Fibroblast of skin of left biceps (primary cell): ENCODE measurements at places on chromosomes 7 and 10.
A peak's percentile ranks its signal among the peaks of the same experiment; 100 is the strongest.

DNA sequence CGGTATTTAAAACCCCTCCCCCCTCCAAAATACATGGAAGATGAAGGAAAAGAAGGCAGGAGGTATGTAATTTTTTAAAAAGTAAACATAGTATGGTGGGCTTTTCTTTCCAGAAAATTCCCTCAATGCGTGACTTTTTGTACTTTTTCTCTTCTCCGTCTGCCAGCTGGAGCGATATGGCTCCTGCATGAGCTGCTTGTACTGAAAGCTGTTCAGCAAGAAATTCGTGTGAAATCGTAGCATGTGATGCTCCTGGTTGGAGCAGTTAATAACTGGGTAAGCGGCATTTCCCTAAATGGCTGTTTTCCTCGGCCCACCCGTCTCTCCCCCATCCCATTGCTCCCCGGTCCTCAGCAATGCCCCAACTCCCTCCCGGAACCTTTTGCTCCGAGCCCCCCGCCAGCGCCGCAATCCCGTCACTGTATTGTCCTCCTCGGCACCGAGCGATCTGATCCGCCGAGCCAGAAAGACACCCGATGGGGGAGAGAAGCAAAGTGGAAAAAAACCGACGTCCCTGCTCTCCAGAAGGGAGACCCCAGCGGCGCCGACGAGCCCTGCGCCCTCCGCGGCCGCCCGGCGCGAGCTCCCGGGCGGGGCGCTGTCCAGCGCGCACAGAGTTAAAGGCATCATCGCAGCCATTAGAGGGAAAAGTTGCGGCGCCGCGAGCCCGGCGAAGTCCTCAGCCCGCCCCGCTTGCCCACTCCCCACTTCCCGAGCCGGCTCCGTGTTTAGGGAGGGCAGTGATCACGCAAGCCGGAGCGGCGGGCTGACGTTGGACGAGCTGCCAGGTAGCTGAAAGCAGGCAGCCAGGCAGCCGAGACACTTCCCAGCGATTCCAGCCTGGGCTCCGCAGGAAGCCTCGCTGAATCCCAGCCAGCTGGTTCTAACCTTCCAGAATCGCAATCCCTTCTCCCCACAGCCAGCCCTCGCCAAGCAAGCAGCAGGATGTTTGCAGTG is at the start of gene VSTM2A:
TSS of gene VSTM2A (plus strand) at position 707 of the 957 bp plus-strand sequence. CDS start 356 bp downstream, outside the sequence.
- DNase-seq = no peak

DNA sequence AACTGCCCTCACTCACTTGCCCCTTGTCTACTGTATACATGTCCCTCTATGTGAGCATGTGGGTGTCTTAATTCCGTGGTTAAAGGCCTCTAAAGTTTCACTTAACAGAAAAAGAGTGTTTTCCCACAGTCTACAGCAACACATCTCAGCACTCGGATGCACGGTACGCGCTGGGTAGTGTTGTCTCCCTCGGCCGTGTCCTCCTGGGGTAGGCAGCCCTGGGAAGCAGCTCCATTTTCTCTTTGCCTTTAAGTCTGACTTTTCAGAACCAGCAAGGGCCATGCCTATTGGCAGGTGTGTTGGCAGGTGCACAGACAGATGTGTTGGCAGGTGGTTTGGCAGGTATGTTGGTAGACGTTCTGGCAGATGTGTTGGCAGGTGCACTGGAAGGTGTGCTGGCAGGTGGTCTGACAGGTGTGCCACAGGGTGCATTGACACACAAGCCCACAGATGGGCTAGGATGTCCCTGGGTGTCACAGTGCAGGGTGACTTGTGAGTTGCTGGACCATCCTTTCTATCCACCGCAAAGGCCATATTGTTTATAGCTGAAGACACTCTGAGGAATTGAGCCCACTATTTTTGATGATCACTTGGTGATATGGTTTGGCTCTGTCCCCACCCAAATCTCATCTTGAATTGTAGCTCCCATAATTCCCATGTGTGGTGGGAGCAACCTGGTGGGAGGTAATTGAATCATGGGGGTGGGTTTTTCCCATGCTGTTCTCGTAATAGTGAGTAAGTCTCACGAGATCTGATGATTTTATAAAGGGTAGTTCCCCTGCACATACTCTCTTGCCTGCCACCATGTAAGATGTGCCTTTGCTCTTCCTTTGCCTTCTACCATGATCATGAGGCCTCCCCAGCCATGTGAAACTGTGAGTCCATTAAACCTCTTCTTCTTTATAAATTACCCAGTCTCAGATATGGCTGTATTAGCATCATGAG is 296.9 kb downstream of the TNS3 start:
- DNase-seq = no peak

DNA sequence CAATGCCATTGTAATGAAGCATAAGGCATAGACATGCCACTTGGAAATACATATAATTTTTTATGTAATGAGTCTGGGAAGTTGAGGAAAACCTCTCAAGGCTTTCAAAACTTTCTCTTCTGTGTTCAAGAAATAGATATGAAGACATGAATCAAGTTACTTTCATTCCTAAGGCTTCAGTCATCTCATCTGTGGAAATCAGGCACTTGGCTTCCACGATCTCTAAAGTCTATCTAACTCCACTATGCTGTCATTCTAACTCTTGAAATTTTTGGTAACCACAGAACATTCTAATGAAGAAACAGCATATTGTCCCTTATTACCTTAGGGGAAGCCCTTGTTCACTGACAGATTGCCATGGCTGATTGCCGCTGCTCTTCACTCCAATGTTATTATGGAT is 242.6 kb downstream of the CNTNAP2 start:
- DNase-seq = peak; percentile 15

- no peak for DNase-seq
Observed at GRCh38 chr7:94700926-94701554, 45.1 kb upstream of the SGCE start.

- no peak for DNase-seq
Observed at GRCh38 chr10:129552119-129552518, 85.1 kb downstream of the MGMT start.

GRCh38 chr10:53379956-53380355 is 607.4 kb upstream of the MBL2 start:
- no peak for DNase-seq

DNA sequence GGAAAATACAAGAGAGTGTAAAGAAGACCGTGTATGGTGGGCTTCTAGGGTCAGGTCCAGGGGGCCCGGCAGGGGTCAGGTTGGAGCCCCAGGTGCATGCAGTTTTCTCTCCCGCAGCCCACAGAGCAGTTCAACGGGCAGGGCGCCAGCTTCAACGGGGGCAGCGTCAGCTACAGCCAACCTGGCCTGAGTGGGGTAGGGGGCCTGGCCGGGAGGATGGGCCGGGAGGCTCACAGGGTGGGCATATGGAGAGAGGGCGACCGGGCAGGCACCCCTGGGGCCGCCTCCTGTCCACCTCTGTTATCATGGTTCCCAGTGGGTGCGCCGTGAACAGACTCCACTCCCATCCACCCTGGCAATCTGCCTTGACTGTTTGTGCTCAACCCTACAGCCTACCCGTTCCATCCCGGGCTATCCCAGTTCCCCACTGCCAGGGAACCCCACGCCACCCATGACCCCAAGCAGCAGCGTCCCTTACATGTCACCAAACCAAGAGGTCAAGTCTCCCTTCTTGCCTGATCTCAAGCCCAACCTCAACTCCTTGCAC is 11.5 kb downstream of the ZMIZ2 start:
- no peak for DNase-seq

- no peak for DNase-seq
Observed at GRCh38 chr10:94122211-94122610, 128.5 kb downstream of the PLCE1 start.

DNA sequence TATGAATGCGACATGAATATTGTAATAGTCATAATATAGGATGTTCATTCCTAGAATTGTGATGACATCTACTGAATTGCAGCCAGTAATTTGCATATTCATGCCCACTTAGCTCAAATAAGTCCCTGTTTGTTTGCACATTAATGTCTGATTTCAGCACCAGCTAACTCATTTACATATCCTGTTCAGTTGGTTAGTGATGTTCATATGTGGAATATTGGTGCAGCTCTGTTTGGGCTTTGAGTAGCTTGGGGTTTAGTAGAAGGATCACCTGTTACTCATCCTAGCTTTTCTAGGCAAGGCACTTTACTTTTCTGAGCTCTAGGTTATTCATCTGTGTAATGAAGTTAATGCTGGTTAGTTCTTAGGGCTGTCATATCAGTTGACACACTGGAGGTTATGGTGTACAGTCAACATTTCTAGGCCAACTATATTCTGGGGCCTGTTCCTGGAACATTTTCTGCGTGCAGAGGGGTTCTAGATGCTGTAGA is 238.4 kb downstream of the EXOC4 start:
- no peak for DNase-seq

DNA sequence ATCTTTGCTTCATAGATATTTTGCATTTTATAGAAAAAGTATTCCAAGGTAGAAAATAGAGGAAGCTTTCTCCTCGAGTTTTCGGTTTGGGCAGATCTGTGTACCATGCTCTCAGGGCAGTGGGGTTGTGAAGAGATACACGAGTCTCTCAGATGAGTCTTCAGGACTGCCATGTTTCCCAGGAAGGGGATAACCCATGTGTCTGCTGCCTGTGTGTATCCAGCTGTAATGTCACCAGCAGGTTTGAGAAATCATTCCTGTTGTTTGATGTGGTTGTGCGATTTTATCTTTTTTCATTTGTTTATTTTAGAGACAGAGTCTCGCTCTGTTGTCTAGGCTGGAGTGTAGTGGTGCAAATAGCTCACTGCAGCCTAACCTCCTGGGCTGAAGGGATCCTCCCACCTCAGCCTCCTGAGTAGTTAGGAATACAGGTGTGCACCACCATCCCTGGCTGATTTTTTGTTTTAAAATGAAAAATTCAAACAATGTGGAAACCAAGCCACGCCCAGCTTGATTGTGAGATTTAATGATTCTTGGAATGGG is 48.9 kb downstream of the SNX10 start:
- no peak for DNase-seq

GRCh38 chr7:40604601-40605438 is 470.0 kb downstream of the SUGCT start:
- no peak for DNase-seq

- DNase-seq = no peak
Observed at GRCh38 chr7:124765401-124766352, at the start of gene GPR37. TSS of gene GPR37 (minus strand) at chr7:124765792. CDS start at chr7:124764976, 816 bp downstream.

DNA sequence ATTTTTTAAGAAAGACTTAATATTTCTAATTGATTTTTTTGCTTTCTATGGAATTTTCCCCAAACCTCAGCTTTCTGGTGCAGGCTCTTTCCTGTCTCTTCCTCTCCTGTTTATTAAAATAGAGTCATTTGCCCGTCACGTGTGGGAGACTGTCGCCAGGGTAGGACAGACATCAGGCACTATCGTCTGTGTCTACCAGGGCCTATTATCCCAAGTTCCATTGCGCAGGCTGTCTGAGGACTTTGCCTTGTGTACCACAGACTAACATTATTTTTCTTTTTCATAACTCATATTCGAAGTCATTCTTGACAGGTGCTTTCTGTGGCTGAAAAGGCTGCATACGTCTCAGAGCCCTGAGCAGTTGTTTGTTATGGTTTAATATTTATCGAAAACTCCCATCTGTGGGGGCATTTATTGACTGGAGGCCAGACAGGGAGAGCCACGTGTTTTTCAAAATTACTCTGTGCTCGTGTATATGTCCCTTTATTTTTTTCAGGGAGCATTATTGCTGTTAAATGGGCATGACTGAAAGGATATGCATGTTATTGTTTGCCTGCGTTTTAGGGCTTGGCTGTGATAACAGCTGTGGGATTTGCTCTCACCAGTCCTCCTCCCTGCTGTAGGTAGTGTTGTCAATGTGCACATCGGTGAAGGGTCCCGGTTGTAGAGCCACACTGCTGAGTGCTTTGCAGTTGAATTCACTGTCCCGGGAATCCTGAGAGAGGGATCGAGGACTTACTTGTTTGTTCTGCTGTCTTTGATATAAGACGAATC is 89.8 kb downstream of the CAMK1D start:
- DNase-seq = no peak

DNA sequence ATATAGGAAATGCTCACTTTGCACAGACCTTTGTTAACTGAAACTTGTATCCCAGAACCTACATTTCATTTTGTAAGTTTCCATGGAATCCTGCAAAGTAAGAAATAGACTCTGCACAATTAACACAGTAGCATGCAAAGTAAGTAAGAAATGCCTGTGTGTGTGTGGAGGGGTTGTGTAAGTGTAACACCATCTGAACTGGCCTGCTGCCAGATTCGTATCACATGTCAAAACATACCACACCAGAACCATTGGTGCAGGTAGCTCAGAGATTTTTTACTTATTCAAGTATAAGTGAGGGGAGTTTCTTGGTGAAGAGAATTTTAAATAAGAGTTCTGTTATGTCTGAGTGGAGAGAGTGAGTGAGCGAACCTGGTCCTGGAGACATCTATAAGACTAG is 17.9 kb upstream of the DDX21 start:
- DNase-seq = no peak

GRCh38 chr7:110852156-110852940 is 238.6 kb upstream of the LRRN3 start:
- DNase-seq = no peak

DNA sequence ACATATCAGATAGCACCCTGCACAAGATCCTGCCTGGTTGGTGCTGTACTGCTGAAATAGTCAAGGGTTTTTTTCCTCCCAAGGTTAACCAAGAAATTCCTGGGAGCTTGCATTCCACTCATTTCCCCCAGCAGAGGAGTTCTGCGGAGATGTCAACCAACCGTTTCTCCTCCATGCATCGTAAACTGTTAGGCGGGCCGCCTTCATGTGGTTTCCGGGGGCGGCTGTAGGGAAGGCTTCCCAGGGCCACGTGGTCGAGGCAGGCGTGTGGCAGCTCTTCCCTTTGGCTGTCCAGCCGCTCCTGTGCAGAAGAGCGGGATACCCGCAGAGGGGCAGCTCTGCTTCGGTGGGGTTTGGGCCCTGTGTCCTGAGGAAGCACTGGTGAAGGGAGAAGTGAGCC is 113.7 kb downstream of the RGS10 start:
- DNase-seq = no peak

DNA sequence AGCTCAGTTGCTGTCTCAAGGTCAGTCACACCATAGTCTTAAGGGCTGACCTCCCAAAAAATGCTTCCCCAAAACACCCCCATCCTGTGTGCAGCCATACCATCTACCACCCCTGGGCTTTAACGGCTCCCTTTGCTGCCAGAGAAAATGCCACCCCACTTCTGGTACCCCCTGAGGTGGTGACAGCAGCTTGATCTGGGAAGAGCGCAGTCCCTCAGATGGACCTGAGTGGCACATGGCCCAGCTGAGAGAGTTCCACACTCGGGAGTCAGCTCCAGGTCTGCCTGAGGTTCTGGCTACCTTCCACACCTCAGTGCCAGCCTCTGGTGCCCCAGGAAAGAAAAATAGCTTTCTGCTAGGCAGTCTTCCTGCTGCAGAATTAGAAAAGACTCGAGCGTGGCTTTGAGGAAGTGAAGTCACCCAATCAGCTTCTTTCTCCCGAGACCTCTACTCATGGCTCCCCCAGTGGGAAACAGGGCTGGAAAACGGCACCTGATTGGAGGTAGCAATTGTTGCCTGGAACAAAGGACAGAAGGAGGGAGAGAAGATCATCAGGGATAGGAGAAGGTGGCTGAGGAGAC is 151.7 kb downstream of the ARHGAP21 start:
- DNase-seq = no peak

DNA sequence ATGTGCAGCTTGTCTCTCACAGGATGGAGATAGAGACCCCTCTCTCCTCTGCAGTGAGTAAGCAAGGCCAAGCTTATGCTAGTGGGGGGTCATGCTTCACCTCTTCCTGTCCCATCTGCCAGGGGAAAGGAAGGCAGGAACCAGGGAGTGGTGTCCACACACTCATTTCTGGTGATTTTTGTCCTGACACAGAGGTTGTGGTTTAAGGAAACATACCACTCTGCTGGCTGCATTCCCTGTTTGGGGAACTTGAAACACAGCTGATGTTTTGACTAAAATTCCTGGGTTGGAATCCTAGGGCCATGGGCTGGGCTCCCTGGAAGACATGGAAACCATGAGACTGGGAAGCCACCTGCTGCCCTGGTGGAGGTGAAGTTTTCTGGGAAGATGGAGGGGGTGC is 21.4 kb downstream of the C10orf120 start:
- DNase-seq = no peak

GRCh38 chr10:24561453-24561852 is 162.2 kb downstream of the ARHGAP21 start:
- no peak for DNase-seq
